ENCODE measurements at places on chromosomes 6 and 20.

- no peak for DNase-seq
Measured at GRCh38 chr20:10495173-10495572, 60.1 kb downstream of the SLX4IP start.

DNA sequence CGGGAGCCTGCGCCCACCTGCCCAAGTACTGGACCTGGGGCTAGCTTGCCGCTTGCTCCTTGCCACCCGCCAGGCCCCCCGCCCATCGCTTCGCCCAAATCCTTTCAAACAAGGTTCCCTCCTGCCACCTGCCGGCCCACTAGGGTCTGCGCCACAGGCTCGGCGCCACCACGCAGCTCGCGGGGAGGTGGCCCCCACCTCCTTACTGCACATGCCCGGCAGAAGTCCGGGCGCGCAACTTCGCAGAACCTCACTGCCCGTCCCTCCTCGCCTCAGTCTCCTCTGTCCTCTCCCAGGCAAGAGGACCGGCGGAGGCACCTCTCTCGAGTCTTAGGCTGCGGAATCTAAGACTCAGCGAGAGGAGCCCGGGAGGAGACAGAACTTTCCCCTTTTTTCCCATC lies 11.2 kb downstream of the GNAS-AS1 start:
- DNase-seq = peak; percentile 22

- DNase-seq = no peak
Measured at GRCh38 chr6:110653381-110653780, 161.9 kb downstream of the CDK19 start.

DNA sequence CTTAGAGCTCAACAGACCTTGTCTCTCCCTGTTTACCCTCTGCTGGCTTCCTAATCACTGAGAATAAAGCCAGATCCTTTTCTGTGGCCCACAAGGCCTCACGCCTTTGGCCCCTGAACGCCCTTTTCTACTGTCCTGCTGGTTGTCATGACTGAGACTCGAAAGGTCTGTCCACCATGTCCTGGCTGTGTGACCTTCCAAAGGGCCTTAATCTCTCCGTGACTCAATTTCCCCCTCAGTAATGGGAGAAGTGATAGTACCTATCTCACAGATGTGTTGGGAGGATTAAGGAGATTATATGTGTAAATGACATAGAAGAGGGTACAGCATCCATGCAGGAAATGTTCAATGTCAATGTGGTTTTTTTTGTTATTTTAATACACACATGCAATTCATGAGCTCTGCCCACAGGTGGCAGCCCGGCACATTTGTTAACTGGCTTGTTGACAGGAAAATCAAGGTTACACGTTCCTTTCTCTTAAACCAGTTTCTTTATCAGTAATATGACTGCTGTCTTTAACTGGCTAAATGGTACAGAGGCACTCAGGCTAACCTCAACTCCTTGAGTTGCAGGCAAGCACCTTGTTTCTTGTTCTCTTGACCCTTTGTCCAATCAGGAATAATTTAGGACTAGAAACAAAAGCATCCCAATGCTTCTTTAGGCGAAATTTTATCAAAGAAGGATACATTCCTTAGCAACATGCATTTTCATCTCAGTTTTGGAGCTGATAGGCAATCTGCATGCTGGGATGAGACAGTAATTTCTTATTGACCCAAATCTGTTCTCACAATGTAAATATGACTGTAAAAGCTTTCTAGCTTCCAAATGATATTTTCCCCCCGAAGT lies 16.6 kb downstream of the SLC22A1 start:
- DNase-seq = peak; percentile 15

DNA sequence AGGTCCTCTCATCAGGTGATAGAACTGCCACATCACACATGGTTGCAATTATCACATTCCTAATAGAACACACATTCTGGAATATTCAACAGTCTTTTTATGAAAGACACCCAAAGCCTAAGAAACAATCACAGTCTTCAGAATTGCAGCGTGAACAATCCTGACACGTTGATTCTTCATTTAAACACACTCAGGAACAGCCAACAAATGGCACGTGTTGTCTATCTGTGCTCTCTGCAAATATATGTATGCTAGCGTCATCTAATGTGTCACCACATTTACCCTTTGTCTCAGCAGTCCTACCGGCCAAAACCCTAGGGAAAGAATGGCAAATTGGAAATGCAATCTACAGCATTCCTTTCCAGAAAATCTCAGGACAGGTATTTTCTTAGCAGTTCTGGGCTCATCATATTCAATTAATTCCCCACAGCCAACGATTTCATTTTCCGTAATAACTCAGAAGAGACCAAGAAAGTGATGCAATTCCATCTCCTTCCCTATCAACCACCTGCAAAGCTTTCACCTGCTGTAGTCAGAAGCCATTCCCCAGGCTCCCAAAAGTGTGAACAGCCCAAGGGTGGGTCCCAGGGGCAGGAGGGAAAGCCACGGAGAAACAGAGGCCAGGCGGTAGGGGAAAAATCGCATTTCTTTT lies 280.3 kb upstream of the JARID2 start:
- no peak for DNase-seq

DNA sequence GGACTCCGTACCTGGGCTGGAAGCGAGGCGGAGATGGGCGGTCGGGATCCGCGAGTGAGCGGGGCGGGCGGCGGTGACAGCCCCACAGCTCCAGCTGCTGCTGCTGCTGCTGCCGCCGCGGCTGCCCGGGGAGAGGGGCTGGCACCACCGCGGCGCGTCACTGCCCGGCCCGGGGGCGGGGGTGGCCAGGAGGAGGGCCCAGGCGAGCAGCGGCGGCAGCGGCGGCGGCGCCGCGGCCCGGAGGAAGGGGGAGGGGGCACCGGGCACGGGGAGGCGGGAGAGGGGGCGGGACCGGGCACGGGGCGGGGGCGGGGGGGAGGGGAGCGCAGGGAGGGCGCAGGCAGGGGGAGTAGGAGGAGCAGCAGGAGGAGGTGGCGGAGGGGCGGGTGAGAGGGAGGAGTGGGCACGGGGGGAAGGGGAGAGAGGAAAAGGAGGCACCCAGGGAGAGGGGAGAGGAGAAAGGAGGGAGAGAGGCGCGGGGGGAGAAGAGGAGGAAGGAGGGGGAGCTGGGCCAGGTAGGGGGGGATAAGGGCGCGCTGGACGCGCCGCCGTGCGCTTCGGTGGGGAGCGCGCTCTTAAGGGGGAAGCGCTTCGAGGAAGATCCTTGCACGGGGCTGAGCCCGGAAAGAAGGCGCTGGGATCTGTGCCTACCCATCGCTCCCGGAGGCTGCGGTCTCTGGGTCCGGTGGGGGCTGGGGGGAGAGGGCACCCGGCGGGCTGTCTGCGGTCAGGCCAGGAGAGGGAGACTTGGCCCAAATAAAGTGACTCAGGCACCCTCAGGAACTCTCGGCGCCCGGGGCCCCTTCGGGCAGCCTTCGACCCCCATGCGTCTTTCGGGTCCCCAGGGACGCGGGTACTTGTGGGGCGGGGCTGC lies 101.5 kb downstream of the NOL4L start:
- peak; percentile 27 for DNase-seq

DNA sequence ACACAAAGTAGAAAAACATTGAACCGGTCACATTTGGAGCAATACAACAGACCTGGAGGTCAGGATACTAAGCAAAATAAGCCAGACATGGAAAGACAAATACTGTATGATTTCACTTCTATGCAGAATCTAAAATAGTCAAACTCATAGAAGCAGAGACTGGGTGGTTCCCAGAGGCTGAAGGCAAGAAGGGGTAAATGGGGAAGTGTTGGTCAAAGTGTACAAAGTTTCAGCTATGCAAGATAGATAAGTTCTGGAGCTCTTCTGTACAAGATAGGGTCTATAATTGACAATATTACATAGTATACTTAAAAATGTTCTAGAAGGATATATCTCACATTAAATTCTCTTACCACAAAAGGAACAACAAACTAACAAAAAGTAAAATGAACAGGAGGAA lies 70.3 kb downstream of the TMEM244 start:
- no peak for DNase-seq

GRCh38 chr6:84309336-84309735 lies 81.9 kb upstream of the CEP162 start:
- DNase-seq = no peak

GRCh38 chr6:156998794-156999330 lies 221.7 kb downstream of the ARID1B start:
- DNase-seq = no peak

DNA sequence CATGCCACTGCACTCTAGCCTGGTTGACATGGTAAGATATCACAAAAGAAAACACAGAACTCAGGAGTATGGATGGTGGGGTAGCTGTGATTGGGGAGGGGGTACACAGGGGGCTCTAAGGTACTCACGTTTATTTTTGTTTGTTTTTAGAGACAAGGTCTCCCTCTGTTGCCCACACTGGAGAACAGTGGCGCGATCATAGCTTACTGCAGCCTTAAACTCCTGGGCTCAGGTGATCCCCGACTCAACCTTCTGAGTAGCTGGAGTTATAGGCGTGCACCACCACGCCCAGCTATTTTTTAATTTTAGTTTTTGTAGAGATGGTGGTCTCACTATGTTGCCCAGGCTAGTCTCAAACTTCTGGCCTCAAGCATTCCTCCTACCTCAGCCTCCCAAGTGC lies 29.3 kb downstream of the BCL2L1 start:
- DNase-seq = no peak

DNA sequence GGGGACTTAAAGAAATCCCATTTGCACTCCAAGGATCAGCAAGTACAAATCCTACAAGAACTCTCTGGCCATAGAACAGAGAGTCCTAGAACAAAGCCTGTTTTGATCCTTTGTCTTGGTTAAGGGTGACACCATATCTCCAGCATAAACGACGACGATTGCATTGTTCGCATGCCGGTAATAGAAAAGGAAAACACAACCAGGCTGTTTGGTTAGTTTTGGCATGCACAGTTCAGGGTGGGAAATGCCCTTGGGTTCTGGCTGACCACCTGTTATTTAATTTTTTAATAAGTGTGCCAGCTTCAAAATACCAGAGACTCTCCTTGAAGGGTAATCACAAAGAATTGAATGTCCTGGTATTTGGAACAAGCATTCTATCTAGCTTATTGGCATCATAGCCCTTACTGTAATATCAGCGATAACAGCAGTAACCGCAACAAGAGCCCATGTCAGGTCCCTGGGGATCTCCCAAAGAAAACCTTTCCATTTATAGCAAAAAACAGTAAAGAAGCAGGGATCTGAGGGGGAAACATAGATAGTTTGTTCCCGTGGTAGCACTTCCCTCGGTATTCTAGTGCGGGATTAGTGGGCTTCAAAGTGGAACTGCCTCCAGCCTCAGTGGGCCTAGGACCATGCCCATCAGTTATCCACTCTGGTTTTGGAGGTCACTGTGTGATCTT lies 77.1 kb downstream of the TMEM170B start:
- no peak for DNase-seq

- no peak for DNase-seq
Measured at GRCh38 chr6:129253727-129254126, 370.8 kb downstream of the LAMA2 start.

DNA sequence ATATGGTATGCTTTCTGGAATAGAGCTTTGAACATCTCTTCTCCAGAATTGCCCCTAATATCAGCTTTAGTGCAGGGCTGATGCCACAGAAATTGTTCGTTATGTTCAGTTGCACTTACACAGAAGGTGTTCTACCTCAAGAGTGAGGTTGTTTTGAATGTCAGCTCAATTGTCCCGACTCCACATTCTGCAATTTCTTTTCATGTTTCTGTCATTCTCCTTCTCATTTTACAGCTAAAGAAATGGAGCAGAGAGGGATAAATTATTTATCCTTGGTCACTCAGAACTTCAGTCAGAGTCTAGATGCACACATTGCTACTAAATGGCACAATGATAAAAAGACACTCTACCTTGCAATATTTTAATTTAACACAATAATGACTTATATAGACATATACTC lies 137.0 kb upstream of the CCN2 start:
- no peak for DNase-seq

GRCh38 chr6:152225241-152225934 lies 411.8 kb downstream of the SYNE1 start:
- DNase-seq = no peak

GRCh38 chr6:160583794-160584193 lies 80.3 kb downstream of the LPA start:
- no peak for DNase-seq

DNA sequence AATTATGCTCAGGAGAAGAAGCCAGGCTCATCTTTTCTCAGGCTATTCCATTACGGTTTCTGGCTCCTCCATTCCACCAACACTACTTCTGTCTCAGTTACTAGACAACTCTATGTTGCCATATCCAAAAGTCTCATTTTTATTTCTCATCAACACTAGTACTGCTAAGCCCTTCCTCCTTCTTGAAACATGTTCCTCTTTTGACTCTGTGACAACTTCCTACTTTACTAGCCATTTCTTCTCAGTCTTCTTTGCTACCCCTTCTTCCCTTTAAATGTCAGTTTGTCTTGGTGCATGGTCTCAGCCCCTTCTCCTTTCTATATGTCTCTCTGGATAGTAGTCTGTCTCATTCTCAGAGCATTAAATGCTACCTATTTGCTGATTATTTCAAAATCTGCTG lies 7.1 kb upstream of the ADGRG6 start:
- no peak for DNase-seq

DNA sequence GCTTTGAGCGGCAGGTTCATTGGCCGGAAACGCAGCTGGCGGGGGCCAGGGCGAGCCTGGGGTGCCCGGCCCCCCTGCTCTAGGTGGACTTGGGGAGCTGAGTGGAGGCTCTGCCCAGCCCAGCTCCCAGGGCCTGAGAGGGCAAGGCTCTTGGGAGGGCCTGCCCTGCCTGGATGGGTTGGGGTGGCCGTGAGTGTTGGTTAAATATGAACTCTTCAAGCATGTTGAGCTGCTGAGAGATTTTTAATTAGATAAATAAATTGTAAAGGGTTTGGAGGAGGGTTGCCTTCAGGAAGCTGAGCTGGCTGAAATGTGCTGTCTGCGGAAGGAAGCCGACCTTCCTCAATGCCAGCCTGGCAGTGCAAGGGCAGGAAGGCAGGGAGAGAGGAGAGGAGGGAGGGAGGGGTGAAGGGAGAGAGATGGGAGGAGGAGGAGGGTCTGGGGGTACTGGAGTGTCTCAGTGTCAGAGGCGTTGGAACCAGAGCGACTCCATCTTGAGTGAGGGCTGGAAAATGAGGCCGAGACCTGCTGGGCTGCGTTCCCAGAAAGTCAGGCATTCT lies 39.4 kb upstream of the PMEPA1 start:
- no peak for DNase-seq

GRCh38 chr6:116533233-116533957 lies 12.1 kb downstream of the TRAPPC3L start:
- DNase-seq = no peak

- DNase-seq = no peak
Measured at GRCh38 chr6:372336-372911, 19.1 kb upstream of the IRF4 start.

GRCh38 chr6:31546339-31546957 lies at the start of gene ATP6V1G2:
ATP6V1G2 (minus strand) TSS chr6:31546608; CDS start chr6:31546559, 49 bp downstream.
- DNase-seq = peak; percentile 70

DNA sequence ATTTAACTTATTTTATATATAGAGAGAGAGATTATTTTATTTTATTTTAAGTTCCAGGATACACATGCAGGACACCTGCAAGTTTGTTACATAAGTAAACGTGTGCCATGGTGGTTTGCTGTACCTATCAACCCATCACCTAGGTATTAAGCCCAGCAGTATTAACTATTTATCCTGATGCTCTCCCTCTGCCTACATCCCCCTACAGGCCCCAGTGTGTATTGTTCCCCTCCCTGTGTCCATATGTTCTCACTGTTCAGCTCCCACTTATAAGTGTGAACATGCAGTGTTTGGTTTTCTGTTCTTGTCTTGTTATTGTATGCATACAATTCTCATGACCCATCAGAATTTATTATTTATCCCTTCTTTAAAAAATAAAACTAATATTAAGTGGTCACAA lies 34.6 kb downstream of the FKBP1C start:
- no peak for DNase-seq

Measured in activated naive CD8-positive, alpha-beta T cell treated with anti-CD3 and anti-CD28 coated beads, Interleukin-2, amount 50 U/mL, for 16 hours (primary cell).